ENCODE measurements at places on chromosomes 4 and X.

DNA sequence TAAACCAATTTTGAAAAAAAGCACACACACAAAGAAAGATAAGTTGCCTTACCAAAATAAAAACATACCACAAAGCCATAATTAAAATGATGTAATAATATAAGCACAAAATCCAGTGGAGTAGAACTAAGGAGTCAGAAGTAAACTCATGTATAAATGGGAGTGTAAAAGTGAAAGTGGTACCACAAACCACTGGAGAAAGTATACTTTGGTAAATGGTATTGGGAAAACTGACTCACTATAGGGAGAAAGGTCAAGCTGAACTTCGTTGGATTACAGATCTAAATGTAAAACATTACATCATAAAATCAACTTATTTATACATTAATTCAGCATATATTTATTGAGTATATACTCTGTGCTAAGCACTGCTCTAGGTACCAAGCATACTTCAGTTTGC lies 46.3 kb upstream of the HHIP start:
- DNase-seq, result no peak

- no peak for DNase-seq
Measured at GRCh38 chr4:30330894-30331652, 389.1 kb upstream of the PCDH7 start.

DNA sequence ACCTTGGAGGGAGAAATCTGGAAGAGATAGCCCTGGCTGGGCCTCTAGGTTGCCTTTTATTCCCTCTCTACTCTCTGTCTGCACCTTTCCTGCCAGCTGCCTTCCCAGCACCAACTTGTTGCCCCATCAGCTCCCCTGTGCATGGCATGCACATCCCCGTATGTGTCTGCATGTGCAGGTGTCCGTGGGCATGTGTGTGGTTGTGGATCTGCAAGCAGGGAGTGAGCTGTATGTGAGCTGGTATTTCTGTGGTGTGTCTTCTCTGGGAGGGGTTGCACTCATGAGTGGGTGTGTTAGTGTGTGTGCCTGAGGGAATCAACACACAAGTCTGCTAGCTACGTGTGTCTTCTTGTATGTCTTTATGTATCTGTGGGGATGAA lies 9.9 kb downstream of the L1CAM start:
- DNase-seq, result no peak

GRCh38 chrX:14427614-14428013 lies 101.7 kb upstream of the GLRA2 start:
- DNase-seq, result no peak

GRCh38 chr4:119666653-119667091 lies 38.1 kb upstream of the PDE5A start:
- no peak for DNase-seq

DNA sequence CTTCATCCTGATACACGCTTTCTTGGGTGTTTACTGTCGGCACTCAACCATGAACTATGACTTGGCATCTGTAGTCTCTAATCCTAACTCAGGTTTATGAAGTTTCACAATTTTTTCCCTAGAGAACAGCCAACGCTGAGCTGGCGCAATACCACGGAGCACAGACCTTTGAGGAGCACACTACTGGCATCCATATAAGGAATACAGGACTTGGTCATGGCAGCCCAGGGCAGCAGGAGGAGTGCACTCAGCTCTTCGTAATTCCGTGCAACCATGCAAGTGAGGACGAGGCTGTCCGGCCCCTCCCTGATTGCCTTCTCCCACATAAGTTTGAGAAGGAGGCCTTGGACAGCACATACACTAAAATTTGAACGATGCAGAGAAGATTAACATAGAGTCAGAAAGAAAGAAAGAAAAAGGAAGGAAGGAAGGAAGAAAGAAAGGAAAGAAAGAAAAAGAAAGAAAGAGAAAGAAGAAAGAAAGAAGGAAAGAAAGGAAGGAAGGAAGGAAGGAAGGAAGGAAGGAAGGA lies 41.0 kb upstream of the PDLIM5 start:
- DNase-seq, result peak; percentile 2

DNA sequence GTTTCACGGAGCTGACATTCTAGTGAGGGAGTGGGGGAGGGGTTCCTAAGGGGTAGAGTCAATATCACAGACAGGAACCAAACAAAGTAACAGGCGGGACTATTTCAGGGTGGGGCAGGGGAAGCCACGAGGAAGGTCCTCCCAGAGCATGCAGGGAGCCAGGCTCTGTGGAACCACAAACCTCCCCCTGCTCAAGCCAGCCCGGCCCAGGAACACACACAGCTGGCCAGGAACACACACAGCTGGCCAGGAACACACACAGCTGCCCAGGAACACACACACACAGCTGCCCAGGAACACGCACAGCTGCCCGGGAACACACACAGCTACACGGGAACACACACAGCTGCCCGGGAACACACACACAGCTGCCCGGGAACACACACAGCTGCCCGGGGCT lies 24.8 kb downstream of the EVC2 start:
- no peak for DNase-seq

- no peak for DNase-seq
Measured at GRCh38 chr4:177566691-177567090, 124.5 kb upstream of the AGA start.

GRCh38 chrX:19839770-19840254 lies 47.6 kb downstream of the SH3KBP1 start:
- DNase-seq, result no peak
